Activated T-cell treated with anti-CD3 and anti-CD28 coated beads, Interleukin-2, amount 50 U/mL, for 72 hours (primary cell): ENCODE measurements at places on chromosomes 12 and 14. TPM values are rescaled to one million over a fixed set of nuclear protein-coding genes. Genes with fewer than 3 reads are reported as not detected.

DNA sequence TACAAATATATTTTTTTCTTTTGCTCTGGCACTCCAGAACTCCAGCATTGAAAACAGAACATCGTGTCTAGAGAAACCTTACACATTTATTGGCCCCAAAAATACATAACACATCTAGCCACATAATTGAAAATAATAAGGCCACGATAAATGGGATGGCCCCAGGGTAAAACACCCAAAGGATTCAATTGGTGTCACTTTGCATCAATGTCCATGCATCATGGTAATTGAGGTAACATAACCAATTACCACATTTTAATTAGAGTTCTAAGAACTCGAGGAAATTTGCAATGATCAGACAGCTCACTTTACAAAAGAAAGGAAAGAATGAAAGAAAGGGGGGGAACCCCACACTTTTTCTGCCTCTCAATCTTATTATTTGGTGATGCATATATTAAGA lies 151.8 kb upstream of the NPAS3 start:
- no peak for DNase-seq

PLXNC1 gene
- total RNA-seq, result 11.3 TPM

- no peak for DNase-seq
These were observed 5.6 kb downstream of the ZNF385A start for GRCh38 chr12:54378796-54379397.

PTPN21 gene
- 0.95 TPM for total RNA-seq

GRCh38 chr12:67520606-67521005 lies 127.9 kb upstream of the DYRK2 start:
- no peak for DNase-seq

DNA sequence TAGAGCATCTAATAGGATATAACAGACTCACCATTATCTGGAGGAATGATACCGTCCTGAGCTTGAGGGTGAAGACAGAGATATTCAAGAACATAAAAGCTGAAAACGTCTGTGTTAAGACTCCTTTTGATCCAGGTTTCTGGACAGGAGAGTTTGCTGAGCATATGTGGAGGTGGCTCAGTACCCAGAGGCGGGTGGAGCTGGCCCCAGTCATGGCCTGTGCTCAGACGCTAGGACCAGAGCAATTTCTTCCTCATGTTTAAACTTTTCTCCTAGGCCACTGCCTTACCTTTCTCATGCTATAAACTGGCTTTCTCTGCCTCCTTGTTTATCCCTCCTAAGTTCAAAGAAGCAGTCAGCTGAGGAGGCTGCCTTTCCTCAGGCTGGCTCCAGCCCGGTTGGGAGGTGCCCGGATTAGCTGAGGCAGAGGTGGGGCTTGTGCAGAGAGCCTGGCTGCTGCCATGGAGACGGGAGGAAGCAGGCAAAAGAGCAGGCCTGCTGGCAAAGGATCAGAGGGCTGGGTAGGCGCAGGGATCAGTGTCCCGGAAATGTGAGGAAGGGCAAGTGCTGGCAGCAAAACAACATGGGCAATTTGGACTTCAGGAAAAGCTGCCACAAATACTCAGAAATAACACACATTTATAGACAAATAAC lies 13.7 kb downstream of the COA8 start:
- no peak for DNase-seq

B4GALNT3 gene
- total RNA-seq, result 1.3 TPM

DNA sequence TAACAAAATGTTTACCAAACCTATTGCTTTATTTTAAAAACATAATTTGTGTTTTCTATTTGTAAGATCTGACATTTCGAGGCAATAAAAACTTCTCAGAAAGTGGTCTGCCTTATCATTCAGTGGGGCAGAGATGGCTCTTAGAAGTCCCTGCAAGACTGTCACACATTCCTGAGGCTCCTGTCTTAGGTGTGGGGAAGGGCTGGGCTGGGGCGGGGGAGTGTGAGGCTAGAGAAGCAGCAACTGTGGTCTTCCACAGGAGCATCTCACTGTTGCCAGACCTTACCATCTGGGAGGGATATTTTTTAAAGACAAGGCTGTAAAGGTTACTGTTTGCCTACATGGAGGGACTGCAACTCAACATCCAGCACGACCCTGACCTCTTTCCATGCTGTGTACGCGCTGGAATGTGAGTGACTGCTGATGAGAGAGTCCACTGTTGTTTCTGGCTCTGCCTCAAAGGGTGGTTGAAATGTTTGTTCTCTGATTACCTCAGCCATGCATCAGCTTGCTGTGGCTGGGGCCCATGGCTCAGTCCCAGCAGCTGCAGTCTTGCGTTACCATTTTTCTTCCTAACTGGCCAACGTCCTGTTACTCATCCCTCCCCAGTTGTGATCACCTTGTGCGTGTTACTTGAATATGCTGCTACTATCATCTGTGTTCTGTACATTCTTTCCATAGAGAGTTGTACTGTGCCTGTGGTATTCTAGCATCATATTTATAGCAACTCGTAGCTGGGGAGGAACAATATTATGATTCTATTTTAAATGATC lies 12.4 kb downstream of the ERG28 start:
- DNase-seq, result no peak

DNA sequence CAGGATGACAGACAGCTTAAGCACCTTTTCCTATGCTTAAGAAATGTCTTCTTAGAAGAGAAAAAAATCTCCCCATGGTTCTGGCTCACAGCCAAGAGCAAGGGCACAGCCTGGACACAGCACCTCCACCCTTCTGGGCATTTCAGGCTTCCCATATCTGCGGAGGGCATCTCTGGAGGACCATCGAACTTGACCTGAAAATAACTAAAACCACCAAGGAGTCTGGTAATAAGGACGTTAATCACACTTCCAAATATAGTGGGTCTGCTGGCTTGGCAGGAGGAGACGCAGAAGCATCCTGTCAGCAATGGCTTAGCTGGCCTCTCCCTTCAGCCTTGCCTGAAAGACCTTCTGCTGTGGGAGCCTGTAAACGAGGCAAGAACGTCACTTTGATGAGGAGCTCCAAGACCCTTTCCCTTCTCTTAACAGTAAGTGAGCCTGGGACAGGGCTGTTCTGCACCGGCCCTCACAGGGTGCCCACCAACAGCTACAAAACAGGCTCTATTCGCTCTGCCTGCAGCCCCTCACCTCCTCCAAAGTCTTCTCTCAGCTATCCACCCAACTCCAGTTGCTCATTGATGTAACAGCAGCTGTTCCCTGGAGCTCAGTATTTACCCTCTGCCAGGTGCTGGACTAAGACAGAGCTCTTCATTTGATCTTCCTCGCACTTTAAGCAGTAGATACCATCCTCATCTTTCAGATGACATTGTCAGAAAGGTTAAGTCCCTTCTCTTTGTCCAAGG lies 13.2 kb downstream of the SETD3 start:
- no peak for DNase-seq

DNA sequence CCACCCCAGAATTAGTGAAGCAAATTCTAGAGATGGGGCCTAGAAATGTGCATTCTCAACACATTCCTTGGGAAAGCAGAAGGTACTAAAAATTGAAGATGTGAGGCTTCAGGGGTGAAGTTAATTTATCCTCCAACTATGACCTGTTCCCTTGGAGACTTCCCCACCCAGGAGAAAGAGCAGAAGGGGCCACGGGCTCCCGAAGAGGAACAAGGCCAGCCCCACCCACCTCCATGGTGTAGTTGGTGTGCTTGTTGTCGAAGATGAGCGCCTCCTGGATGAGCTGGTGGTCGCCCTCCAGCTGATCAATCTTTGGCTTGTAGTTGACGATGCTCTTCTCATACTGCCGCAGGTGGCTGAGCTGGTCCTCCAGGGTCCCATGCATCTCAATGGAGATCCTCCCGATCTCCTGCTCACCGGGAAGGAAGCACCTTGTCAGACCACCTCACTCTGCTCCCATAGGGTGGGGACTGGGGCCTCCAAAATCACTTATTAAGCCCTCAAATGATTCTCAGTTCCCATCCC lies 87.8 kb upstream of the ZFP36L1 start:
- no peak for DNase-seq

DNA sequence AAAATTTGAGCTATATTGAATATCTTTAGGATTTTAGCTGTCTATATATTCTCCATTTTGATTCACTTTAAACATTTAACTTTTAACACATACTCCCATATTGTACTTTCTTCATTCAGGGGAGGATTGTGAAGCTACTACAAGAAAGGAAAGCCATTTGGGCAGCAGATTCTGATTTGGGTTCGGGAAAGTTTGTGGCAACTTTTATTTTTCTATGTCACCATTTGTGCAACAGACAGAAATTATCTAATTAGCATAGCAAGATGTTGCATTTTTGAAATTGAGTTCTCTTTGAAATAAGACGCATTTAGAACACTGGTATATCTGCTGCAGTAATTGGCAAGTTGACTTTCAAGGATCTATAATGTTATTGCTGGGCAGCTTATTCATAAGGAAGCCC lies 134.3 kb downstream of the KICS2 start:
- no peak for DNase-seq

DNA sequence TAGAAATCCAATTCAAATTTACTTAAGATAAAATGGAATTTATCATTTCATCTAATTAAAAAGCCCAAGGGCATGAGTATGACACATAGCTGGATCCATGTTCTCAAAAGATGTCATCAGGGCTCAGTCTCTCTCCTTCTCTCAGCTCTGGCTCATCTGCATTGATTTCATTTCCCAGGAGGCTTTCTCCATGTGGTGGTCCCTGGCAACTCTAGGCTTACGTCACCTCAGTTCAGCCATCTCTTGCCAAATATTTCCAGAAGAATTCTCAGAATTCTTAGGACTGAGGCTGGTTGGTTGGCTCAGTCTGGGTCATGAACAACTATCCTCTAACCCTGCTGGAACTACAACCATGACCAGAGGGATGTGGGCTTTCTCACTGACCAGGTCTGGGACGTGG lies 65.3 kb downstream of the FOS start:
- DNase-seq, result no peak

- DNase-seq, result no peak
These were observed 9.1 kb downstream of the VWF start for GRCh38 chr12:6115389-6115788.

MYRFL gene
- total RNA-seq, result not detected
